ENCODE measurements at places on chromosomes 4 and X.

GRCh38 chr4:132646186-132646585, 502.9 kb upstream of the PCDH10 start:
- no peak for DNase-seq

- no peak for DNase-seq
These were observed 8.2 kb downstream of the ABLIM2 start for GRCh38 chr4:8150152-8151090.

GRCh38 chr4:174218127-174218790, 65.2 kb downstream of the FBXO8 start:
- no peak for DNase-seq

DNA sequence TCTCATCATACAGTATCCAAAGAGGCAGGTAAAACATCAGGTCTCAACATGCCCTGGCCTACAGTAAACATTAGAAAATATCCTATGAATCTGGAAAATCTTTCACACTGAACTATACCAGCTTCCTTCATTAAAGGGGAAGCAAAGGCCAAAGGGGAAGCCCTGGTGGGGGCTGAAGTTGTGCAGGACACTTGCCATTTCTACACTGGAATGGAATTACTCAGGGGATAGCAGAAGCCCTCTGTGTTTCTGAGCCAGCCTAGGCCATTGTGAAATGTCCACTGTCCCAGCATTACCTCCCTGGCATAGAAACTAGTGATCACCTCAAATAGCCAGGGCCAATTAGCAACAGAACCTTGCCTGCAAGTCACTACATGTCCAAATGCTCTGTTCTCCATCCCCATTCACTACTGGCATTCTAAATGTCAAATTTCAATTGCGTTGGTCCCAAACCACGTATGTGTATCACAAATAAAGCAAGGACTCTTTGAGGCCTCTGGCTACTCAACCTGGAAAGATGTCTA, 429.9 kb downstream of the AFF2 start:
- DNase-seq, result no peak

DNA sequence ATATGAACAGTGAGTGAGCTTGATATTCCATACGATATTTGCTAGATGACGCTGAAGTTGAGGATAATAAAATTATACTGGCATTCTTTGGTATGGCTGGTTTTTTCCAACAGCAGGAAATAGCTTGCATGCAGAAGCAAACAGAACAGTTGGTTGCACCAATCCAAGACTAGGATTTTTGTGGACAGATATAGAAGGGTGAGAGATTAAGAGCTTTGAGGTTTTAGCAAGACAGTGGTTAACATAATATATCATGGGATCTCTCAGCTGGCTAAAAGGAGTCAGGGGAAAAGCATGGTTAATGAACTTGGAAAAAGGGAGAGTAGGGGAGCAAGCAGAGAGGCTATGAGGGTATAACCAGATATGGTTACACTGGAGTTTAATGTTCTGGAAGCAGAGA, 127.9 kb downstream of the DHX15 start:
- DNase-seq, result no peak

DNA sequence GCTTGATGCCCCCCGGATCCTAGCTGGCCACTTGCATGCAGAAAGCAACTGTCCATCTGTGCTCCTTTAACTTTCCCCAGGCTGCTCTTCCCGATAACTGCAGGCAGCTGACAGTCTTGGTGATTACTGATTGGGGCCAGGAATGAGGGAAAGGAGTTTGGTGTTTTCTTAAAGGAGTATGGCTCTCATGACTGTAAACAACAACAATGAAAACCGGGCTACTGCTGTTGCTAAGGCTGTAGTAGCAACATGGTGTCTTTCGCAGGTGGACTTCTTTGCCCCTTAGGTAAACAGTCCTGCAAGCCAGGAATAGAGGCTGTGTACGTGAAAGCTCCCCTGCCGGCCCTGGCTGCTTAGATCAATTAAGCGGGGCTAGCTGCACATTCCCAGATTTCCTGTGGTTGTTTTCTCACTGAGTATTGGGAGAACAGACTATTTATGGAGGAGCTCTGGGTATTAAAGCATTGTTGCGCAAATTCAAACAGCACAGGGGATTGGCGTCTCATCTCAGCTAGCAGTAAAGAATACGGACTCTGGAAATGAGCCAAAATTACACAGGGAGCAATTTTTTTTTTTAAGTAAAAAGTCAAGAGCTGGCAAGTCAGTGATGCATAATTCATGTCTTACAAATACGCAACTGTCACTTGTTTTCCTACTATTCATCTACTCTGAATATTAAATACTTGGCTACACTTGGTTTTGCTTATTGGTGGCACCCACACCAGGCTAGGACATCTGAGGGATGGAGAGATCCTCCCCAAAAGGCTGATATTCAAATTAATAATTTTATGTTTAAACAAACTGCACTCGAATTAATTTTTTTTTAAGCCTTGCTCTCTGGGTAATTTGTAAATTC, 61.6 kb upstream of the NAP1L5 start:
- DNase-seq, result no peak

GRCh38 chrX:118508635-118509034, 13.0 kb downstream of the DOCK11 start:
- DNase-seq, result no peak

DNA sequence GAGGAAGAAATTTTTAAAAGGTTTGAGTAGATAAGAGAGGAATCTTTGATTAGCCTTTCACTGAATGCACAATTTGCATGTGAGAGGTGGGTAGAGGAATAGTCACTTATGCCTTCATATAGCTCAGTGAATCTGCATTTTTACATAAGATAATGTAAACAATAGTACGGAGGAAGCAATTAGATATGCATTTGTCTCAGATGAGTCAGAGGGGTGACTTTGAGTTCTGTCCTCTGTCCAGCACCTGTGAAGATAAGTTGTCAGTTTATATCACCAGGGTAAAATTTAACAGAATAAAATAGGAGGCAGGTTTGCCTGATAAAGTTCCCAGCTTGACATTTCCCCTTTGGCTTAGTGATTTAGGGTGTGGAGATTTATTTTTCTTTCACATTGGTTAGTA, 841.9 kb downstream of the PCDH18 start:
- DNase-seq, result no peak

GRCh38 chr4:82708982-82709381, 89.6 kb downstream of the SCD5 start:
- DNase-seq, result no peak

DNA sequence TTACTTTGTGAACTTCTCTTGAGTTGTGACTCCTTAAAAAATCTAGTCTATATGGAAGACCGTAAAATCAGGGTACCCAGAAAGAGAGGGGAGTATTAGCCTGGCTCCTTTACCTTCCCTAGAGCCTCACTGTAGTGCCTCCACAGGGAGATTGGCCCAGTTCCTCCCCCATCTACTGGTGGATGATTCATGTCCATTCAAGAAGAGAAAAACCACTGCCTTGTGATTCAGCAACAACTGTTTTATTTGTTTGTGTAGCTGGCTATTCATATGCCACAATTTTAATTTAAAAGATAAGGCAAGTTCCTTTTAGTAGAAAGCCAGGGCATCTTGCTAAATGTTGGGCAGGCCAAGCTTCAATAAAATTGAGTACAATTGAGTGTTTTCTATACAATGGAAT, 221.8 kb upstream of the KCNIP4 start:
- no peak for DNase-seq

GRCh38 chr4:54566608-54567007, 91.1 kb upstream of the KIT start:
- DNase-seq, result no peak

DNA sequence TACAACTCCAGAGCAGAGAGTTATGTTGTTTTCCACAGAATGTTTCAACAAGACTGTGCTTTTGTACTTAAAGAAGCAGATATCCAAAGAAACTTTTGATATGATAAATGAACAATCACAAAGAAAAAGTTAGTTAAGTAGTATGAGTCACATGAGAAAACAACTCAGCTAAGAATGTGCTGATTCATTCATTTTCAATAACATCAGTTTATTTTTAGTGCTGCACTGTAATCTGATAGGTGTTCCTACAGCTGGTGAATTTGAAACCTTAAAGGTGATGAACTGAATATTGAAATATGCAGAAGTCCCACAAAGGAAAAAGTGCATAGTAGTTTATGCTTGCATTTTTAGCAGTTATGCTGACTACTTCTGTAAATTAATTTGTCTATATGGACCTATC, 180.3 kb upstream of the TENM3 start:
- DNase-seq, result no peak

DNA sequence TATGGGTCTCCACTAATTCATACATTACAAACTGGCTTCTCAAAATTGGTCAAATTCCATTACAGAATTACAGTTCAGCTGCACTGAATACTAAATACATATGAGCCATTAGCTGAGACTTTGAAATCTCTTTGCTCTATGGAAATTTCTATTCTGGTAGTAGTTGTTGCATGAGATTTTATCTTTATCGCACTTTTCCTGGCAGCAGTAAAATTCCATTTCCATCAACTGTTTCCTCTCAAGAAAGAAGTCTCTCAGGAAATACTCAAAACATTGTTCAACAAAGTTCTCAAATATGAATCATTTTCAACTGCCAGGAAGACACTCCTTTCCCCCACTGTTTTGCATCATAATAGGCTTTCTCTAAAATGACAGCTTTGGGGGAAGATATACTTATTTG, 51.3 kb downstream of the ATP11C start:
- no peak for DNase-seq

GRCh38 chrX:33892670-33893069, 239.4 kb downstream of the FAM47A start:
- DNase-seq, result no peak

- no peak for DNase-seq
These were observed 325.4 kb upstream of the SMIM31 start for GRCh38 chr4:164428561-164428960.

- DNase-seq, result no peak
These were observed 95.8 kb downstream of the SLIT2 start for GRCh38 chr4:20347531-20347930.

DNA sequence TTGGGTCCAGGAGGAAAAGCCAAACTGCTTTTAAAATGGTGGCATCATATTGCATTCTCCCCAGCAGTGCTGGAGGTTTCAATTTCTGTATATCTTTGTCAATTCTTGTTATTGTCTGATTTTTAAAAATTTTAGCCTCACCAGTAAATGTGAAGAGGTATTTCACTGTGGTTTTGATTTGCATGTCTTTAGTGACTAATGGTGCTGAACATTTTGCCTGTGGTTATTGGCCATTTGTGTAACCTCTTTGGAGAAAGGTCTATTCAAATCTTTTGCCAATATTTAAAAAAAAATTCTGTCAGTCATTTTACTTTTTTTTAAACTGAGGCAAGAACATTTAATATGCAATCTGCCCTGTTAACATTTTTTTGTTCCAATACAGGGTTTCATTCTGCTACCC, 322.1 kb downstream of the TLL1 start:
- DNase-seq, result no peak

DNA sequence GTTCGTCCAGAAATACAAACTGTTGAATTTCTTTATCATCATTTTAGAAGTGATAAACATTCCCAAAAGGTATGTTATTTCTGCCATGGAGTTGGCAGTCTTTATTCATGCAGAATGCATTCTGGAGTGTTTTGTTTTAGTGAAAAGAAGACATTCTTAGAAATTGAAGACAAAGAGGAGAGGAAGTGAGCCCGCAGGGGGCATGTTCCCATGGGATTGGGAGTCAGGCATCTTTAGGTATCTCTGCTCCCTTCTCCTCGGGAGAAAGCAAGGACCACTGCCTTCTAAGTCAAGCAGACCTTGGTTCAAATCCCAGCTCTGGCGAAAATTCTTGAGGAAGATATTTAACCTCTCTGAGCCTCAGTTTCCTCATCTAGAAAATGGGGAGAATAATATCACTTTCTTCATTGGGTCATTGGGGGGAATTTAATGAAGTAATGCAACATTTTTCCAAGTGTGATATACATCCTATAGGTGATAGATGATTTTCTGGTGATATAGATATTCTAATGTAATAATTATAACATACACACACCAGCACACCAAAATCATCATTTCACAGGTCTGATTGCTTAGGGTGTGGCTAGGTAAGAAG, 26.5 kb upstream of the CHRNA9 start:
- DNase-seq, result no peak

GRCh38 chrX:52015794-52016193, 53.2 kb downstream of the MAGED4B start:
- no peak for DNase-seq

All from D341Med (cell line).